Stimulated activated CD8-positive, alpha-beta memory T cell treated with anti-CD3 and anti-CD28 coated beads, Interleukin-2, amount 100 ng/mL, for 48 hours (primary cell): ENCODE measurements at places on chromosomes 11 and 22.

DNA sequence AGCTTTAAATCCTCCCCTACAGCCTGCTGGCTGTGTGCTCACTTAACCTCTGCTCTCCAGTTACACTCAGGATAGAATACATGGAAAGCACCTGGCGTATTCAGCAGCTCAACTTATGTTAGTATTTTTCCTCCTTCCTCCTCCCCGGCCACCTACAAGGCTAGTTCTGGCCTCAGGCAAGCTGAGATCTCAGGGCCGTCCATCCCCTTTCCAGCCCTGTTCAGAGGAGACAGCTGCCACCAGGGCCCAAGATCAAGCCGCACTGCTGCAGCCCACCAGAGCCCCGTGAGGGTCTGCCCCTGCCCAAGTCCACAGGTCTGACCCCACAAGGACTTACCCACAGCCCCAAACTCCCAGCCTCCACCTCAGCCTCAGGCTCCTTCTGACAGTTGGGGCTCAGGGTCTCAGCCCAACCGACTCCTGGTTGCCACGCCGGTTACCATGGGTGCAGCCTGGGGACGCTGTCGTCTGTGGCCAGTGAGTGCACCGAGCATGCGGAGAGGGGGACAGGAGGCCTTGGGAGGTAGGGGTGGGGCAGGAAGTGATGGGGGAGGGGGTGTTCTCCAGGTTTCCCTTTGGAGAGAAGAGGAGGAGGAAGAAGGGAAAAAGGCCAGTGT lies at the start of gene C11orf16:
TSS of gene C11orf16 (minus strand) at position 384 of the 617 bp plus-strand sequence. CDS start 639 bp downstream, outside the sequence.
- DNase-seq: no peak

DNA sequence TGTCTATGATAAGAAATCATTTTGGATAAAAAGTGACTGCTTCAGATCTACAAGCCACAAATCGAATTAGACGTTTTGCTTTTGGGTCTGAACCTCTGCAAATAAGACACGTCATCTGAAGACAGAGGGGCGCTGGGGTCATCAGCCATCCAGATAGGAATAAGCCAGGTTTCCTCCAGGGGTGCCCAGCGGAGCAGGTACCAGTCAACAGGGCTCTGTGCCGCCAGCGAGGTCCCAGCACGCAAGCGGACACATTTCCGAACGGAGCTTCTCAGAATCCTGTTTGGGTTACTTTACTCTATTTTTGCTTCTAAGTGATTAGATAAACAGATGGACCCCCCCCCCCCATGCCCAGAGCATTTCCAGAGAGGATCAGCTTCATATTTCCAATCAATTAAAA lies 873.8 kb downstream of the BRD1 start:
- DNase-seq: no peak

DNA sequence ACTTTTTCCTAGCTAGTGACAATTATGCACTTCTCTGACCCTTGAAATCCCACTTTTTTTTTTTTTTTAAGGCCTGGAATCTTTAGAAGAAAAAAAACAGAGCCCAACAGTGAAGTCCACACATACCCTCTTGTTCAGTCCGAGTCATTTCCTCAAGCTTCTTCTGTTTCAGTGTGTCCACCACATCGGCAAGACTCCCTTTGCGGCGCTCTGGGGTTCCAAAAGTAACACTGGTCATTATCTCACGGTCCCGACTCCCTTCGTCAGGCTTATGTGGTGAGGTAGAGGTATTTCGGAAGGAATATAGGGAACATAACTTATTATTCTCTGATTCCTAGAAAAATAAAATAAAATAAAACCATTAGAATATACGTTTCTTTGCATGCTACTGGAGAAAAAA lies 38.0 kb downstream of the SOX6 start:
- DNase-seq: no peak

GRCh38 chr11:34223021-34223813 lies 117.8 kb downstream of the NAT10 start:
- no peak for DNase-seq

DNA sequence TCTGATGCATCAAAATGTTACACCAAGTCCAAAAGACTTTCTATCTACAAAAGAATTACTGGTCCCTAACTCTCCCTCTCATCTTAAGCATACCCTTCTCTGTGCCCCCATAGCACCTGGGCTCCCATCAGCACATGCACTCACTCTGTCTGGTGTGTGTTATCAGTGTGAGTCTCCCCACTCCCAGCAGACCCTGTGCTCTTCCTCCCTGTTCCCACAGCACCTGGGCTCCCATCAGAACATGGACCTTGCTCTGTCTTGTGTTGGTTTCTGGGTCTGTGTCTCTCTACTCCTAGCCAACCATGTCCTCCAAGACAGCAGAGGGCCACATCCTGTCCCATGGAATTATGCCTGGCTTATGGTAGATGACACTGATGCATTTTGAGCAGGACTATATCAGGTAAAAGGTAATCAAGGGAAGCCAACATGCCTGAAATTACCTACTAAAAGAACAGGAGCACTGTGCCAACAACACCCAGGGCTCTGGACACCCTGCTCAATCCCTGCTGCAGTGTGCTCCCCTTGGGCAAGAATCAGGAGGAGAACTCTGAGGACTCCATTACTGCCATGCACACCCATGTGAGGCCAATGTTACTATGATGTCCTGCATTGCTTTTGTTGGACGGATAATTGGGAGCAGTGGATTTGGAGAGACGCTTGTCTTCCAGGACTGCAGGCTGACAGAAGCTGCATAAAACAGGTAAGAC lies 34.3 kb downstream of the GAB4 start:
- no peak for DNase-seq
